ENCODE measurements at places on chromosomes 7 and 10.

- no peak overlapping the region for H3K27ac ChIP-seq
- H3K4me1 ChIP-seq: no peaks in the 10 kb centered on the region
- H3K27me3 ChIP-seq: no peaks in the 10 kb centered on the region
- no peak overlapping the region for H3K4me3 ChIP-seq
Measured at GRCh38 chr7:34337163-34337562, 320.9 kb upstream of the NPSR1 start.

DNA sequence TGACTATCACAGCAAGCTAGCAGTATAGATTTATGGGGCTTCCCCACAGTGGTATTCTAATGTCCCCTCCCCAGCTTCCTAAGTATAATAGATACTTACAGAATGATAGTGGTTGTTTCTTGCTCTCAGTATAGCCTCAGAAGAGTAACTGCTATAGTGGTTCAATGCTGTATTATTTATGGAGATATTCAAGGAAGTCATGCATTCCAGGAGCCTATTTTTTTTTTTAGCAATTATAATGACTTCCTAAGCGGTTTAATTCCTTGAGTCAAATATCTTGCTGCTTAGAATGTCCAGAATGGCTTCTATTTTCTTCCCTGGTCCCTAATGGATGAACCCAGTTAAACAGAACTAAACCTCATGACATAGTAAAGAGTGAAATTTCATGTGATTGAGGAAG is 451.5 kb upstream of the SEMA3D start:
- H3K4me1 ChIP-seq: no peaks in the 10 kb centered on the region
- no peak overlapping the region for H3K4me3 ChIP-seq
- no peak for DNase-seq
- H3K27me3 ChIP-seq: peaks cover 3% of the 10 kb centered on the region

DNA sequence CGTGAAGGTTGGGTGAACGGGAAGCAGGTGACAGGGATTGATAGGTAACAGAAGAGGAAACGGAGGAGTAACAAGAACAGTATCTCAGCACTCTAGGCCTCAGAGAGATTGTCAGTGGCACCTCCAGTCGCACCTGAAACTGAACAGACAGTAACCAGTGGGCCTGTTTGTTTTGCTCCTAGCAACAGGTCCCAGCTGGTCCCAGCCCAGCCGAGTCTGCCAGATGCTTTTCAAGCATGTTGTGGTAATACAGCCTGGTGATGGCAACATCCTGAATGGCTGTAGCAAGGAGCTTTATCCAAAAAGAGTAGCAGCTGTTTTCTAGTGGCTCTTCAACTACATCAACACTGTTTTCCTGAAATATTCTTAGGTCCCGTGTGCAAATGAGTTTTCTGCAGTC is 4.7 kb downstream of the CACNB2 start:
- DNase-seq: no peak
- no peaks in the 10 kb centered on the region for H3K4me1 ChIP-seq
- H3K4me3 ChIP-seq: no peak overlapping the region
- peaks cover 20% of the 10 kb centered on the region for H3K27me3 ChIP-seq
- H3K36me3 ChIP-seq: no peaks in the 10 kb centered on the region

- peaks cover 4% of the 10 kb centered on the region for H3K27me3 ChIP-seq
- no peak overlapping the region for H3K27ac ChIP-seq
- H3K4me1 ChIP-seq: peaks cover 13% of the 10 kb centered on the region
- H3K36me3 ChIP-seq: peaks cover 34% of the 10 kb centered on the region
- no peak overlapping the region for H3K4me3 ChIP-seq
- DNase-seq: no peak
Measured at GRCh38 chr7:141027043-141027442, 12.3 kb upstream of the MRPS33 start.

All from naive thymus-derived CD8-positive, alpha-beta T cell (primary cell).